Non-pigmented ciliary epithelial cell (primary cell): ENCODE measurements at places on chromosomes 13 and 19.

GRCh38 chr19:11397089-11397610 lies 13.0 kb upstream of the EPOR start:
- no peak for DNase-seq

GRCh38 chr19:19366434-19367396 lies 38.8 kb upstream of the GATAD2A start:
- DNase-seq = no peak

DNA sequence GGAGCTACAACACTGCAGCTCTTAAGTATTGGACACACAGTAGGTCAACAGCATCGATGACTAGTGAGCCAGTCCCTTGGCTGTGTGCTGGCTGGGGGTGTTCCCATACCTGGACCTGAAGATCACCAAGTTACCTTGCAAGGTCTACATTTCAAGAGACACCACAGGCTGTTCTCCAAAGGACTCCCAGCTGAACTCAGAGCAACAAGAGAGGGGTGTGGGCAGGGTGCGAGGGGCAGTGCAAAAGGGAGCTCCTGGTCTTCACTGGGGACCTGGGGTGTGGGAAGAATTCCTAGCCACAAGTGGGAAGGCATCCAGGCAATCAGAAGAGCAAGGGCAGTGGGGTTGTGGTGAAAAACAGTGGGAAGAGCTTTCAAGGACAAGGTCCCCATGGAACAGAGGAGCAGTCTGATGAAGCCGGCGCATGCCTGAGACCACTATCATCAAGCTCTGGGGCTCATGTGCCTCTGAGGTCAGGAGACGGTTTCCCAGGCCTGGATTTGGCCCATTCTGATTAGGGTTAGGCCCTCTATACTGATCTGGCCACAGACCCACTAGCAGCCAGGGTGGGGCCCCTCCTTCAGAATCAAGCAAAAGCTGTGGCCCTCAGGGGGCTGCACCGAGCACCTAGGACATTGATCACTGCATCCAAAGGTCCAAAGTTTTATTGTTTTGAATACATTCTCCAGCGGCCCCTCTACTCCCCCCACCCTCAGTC lies 4.7 kb upstream of the GSK3A start:
- DNase-seq = no peak

GRCh38 chr19:7502552-7502951 lies 13.4 kb upstream of the ZNF358 start:
- no peak for DNase-seq

GRCh38 chr13:44652168-44652567 lies 76.0 kb upstream of the TSC22D1 start:
- no peak for DNase-seq
